ENCODE measurements at places on chromosomes 12 and 14.
A peak's percentile ranks its signal among the peaks of the same experiment; 100 is the strongest.

GRCh38 chr12:68428724-68429501 lies 96.8 kb upstream of the MDM1 start:
- DNase-seq, result no peak

DNA sequence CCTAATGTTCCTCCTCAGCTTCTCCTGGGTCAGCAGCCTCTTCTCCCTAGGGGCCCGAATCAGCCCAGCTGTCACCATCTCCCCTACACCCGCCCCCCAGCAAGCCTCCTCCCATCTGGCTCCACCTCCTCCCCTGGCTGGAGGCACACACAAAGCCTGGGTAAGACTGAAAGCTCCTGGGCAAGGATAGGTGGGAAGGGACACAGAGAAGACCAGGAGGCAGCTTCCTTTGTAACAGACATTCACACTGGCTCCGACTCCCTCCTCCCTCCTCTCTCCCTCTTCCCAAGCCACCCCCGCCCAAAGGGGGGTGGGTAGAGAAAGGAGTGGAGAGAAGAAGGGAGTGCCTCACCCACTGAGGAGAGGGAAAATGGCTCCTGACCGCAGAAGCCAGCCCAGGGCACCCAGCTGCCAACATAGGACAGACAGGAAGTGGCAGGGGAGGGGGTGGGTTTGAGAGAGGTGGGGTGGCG lies 4.0 kb downstream of the CHD4 start:
- DNase-seq, result peak; percentile 52

DNA sequence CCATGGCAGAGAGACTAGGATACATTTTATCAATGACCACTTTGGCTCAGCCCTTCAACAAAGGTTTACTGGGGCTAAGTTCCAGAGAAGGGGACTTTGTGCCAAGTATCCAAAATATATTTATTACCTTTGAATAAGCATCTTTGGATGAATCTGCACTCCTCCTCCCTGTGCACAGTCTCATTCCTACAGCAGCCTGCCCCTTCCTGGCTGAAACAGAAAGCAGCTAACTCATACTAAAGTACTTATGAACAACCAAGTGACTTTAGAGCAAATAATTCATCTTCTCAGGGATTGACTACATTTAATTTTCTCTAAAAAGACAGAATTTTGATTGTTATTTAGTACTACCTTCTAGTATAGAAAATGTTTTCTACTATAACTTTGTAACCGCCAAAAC lies 47.8 kb upstream of the ETV6 start:
- no peak for DNase-seq

GRCh38 chr12:65675141-65675621 lies 149.1 kb upstream of the HMGA2 start:
- no peak for DNase-seq

DNA sequence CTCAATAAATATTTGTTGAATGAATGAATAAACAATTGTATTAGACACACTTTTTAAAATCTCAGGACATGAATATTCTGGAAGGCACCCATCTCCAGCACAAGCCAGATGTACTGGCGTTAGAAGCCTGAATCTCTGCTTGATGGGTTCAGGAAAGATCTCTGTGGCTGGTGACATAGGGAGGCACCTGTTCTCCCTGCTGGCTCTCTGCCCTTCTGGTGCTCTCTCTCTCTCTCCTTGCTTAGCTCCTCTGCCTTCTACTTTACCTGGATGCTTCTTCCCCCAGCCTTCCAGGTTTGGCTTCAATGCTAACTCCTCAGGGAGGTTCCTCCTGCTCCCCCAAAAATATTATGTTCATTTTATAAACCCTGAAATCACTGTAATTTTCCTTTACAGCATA lies 1.5 kb downstream of the CYP46A1 start:
- DNase-seq, result no peak

Measured in dorsolateral prefrontal cortex (tissue), 122 donors.